ENCODE measurements at places on chromosomes 5 and 9.

DNA sequence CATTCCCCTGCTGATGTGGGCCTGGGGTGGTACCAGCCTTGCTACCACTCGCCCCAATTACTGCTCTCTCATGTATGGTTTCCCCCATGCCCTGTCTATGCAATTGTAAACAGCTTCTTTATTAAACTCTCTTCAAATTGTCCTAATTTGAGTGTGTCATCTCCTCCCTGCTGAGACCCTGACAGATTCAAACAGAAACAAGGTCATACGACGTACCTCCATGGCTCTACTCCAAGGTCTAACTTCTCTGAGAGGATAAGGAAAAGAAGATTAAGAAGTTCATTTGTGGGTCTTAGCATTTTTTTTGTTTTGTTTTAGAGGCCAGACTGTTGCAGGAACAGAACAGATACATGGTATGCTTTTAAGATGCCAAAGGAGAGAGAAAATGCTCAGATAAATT is 38.0 kb downstream of the ABITRAM start:
- no peak for DNase-seq

GRCh38 chr5:42760426-42760825 is 3.8 kb downstream of the CCDC152 start:
- DNase-seq, result no peak

GRCh38 chr5:52661903-52662595 is 125.7 kb upstream of the ITGA1 start:
- no peak for DNase-seq

DNA sequence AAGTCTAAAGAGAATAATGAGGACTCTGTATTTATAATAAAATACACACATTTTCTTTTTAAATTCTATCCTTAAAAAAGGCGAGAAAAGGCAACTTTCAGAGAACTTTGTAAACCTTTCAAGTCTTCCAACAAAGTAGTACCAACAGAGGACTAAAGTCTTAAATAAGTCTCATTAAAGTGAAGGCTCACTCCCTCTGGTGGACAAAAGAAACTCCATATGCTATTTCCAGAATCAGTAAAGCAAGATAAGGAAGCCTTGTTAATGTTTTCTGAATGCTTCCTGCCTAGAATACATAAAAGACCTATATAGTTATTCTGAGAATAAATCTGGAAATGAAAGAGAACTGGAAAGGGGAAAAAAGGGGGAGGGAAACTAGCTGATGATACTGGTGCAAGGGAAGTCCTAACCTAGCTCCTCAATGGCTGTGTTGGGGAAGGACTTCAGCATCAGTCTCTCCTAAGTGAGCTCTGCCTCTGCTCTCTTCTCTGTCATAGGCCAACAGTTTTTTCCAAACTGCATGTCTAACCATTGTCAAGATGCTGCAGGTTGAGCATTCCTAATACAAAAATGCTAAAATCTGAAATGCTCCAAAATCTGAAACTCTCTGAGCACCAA is 7.2 kb downstream of the HMGCS1 start:
- DNase-seq, result no peak

DNA sequence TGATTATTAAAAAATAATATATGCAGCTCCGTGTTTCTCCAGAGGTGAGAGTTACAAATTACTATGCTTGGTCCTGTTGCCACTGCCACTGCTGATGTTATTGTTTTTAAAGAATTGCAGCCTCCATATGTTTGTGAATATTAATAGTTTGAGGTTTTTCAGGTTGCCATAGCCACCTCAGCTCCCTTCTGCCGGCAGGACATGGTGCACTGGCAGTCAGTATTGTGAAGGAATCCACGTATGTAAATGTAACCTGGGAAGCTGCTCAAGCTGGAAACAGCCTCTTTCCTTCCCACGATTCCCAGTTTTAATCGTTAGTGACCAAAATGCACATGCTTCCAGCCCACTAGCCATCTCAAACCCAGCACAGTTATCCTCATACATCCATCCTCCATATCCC is 184.4 kb upstream of the CCNG1 start:
- DNase-seq, result no peak

GRCh38 chr5:179404321-179405053 is 59.2 kb upstream of the ADAMTS2 start:
- no peak for DNase-seq

- DNase-seq, result peak; percentile 5
Observed at GRCh38 chr9:110257097-110257841, 962 bp upstream of the TXN start.

- no peak for DNase-seq
Observed at GRCh38 chr9:112069318-112070169, 105.6 kb downstream of the SUSD1 start.

- DNase-seq, result no peak
Observed at GRCh38 chr9:137297966-137298365, 4.1 kb downstream of the NRARP start.

GRCh38 chr9:3473405-3473804 is 52.4 kb downstream of the RFX3 start:
- no peak for DNase-seq

DNA sequence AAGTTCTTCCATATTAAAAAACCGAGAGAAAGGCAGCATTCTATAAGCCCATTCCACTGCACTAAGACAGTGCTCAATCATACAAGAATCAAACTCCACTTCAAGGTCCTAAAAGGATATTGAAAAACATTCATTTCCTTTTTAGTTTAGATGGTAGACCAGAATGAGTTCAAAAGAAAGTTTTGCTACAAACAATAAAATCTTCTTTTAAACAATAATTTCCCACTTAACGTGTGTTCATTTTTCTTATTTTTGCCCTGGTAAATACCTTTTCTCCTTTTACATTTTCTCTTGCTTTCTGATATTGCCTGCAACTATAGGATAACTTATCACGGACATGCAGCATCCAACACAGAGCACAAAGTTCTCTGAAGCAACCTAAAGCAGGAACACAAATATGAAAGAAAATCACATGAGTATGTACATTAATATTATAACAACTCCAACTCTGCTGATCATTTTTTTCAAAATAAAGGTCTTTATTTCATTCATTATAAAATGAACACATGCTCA is 61.7 kb downstream of the CPLANE1 start:
- no peak for DNase-seq

DNA sequence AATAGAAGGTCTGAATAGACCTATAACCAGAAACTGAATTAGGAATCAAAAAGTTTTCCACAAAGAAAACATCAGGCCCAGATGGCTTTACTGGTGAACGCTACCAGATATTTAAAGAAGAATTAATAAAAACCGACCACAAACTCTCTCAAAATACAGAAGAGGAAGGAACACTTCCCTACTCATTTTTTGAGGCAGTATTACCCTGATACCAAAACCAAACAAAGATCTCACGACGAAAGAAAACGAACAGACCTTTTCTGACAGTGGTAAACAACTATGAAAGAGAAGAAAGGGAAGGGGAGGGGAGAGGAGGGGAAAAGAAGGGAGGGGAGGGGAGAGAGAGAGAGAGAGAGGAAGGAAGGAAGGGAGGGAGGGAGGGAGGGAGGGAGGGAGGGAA is 13.5 kb downstream of the B4GALT1 start:
- no peak for DNase-seq

GRCh38 chr5:36264202-36264760 is 22.6 kb upstream of the NADK2 start:
- DNase-seq, result no peak

- no peak for DNase-seq
Observed at GRCh38 chr5:143791848-143792731, 19.9 kb upstream of the HMHB1 start.

DNA sequence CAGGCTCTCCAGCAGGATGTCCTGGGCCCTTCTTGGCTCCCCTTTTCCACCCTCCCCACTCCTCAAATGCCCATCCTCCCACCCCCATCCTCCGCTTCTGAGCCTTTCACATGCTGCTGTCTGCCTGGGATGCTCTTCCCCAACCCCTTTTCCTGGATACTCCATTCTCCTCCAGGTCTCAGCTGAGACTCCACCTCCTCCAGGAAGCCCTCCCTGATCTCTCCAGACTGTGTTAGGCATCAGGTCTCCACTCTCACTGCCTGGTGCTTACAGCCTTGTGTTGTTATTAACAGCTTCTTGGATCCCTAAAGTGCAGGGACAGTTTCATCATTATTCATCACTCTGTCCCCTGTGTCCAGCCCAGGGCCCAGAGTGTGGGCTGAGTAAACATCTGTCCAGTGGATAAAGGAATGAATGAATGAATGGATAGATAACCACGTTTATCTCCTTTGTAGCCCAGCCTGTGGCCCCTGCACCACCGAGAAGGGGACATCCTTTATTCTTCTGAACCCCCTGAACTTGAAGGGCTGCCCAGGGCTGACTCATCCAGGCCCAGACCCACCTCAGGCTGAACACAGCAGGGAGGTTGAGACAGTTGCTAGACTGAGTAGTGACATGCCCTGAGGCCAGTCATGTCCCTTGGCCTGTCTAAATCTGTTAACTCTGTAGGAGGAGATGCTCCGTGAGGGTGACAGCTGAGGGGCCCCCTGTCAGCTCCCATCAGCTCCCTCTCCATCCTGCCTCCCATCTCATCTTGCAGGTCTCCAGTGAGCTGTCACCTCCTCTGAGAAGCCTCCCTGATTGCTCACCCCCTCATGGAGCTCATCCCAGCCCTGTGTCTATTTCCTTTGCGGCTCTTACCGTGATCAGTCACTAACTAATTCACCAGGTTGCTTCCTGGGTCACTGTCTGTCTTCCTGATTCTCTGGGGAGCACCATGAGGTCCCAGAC is 14.6 kb upstream of the LAMC3 start:
- no peak for DNase-seq

GRCh38 chr5:147578228-147579024 is 68.6 kb upstream of the DPYSL3 start:
- no peak for DNase-seq

DNA sequence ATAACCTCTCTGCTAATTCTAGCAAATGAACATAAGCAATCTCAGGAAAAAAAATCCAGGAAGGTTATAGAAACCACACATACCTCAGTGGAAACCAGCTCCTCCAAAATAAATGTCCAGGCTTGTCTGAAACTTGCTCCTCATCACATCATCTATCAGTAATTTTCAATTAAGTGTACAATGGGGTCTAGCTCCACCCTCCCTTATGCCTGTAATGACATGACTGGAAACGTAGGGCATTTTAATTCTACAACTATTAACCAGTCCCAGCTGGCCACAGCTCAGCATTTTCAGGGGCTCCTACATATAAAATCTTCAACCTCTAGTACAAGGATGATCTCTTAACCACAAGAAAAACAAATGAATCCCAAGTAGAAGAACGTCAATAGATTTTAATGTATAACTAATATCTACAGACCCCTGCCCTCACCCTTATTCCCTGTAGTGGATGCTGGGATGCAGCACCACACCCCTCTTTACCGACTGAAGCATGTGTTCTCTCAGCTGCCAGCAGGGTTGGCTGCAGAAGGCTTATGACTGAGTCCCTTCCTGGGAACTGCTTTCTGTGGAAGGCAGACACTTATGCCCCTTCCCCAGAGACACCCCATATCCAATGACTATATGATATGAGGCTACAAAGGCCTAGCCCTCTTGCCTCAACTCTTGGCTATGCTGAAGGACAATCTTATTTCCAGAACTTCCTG is 6.8 kb downstream of the TSSK1B start:
- no peak for DNase-seq

GRCh38 chr9:36854751-36855150 is 179.3 kb downstream of the PAX5 start:
- no peak for DNase-seq

GRCh38 chr9:130982636-130983358 is 26.2 kb upstream of the LAMC3 start:
- no peak for DNase-seq

DNA sequence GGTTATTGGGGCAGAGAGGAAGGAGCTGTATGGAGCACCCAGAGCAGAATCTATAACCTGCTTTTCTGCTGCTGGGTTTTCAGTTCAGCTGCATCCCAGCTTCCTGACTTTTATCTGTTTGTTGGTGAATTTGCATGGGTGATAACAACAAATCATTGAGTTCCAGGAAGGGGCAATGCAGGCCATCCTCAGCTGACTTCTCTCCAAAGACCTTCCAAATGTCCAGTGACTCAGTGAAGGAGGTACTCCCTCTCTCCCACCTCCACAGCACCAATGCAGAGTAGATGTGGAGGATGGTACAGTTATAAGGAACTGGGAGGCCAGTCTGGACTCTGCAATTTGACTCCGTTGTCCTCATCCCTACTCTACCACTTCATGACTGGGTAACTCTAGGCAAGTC is 1.6 kb upstream of the TXN start:
- DNase-seq, result no peak

- no peak for DNase-seq
Observed at GRCh38 chr5:179182601-179183000, 122.4 kb downstream of the ZNF354C start.

DNA sequence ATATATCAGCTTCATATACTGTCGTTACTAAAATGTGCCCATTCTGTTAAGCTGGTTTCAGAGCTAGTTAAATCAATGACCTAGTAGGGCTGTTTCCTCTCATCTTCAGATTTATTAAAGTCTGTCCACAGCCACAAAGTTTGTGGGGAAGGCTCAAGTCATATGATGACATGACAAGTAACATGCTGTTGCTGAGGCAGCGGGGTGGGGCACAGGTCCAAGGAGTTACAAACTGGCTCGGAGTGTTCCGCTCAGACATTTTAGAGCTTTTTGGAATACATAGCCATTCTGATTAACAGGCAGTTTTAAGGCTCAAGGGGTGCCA is 2.7 kb upstream of the ANP32B start:
- no peak for DNase-seq

GRCh38 chr5:34563931-34564709 is 92.0 kb upstream of the RAI14 start:
- DNase-seq, result no peak

DNA sequence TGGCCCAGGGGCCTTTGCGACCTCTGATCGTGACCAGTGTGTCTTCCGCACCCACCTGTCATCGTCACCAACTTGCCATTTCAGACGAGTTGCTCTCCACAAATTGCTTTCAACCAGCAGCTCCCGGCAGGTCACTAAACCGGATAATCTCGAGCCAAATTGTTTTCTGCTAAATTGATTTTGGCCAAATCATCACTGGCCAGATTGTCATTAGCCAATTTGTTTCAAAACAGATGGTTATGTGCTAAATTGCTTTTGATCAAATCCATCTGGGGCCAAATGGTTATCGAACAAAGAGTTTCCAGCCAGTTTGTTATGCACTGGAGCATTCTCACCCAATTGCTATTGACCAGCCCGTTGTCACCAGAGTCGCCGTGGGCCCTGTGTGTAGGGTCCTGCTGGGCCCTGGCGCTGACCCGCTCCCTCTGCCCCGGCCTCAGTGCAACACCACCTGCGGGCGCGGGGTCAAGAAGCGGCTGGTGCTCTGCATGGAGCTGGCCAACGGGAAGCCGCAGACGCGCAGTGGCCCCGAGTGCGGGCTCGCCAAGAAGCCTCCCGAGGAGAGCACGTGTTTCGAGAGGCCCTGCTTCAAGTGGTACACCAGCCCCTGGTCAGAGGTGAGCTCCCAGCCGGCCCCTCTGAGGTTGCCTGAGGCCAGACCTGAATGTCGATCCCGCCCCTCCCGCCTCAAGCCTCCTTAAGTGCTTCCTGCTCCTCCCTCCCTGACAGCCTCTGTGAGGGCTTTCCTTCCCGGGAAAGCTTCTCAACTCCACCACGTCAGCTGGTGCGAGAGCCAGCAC is 35.6 kb downstream of the ADAMTSL2 start:
- no peak for DNase-seq

- no peak for DNase-seq
Observed at GRCh38 chr5:159971038-159971437, 37.9 kb upstream of the TTC1 start.

Data from stimulated activated CD4-positive, alpha-beta T cell treated with anti-CD3 and anti-CD28 coated beads, Interleukin-4, amount 100 ng/mL, for 4 hours (primary cell).